ENCODE measurements at places on chromosomes 2 and 18. TPM values are rescaled to one million over a fixed set of nuclear protein-coding genes. Genes with fewer than 3 reads are reported as not detected.

- DNase-seq, result no peak
Observed at GRCh38 chr18:9348079-9348671, 13.6 kb downstream of the TWSG1 start.

- DNase-seq, result peak; percentile 4
Observed at GRCh38 chr2:178306352-178307073, 112.2 kb downstream of the OSBPL6 start.

- DNase-seq, result no peak
Observed at GRCh38 chr2:232174662-232175061, 203.9 kb upstream of the ALPP start.

GRCh38 chr18:59916746-59917145 lies 16.9 kb downstream of the PMAIP1 start:
- DNase-seq, result no peak

- DNase-seq, result no peak
Observed at GRCh38 chr2:68693951-68694350, 40.7 kb upstream of the ARHGAP25 start.

GRCh38 chr2:104432991-104433390 lies 420.9 kb upstream of the POU3F3 start:
- no peak for DNase-seq

The NGEF gene
- total RNA-seq, result 0.14 TPM

The CRYGD gene
- not detected for total RNA-seq

Data from thymus (tissue), 14 donors.